ENCODE measurements at places on chromosomes 1 and 21.

DNA sequence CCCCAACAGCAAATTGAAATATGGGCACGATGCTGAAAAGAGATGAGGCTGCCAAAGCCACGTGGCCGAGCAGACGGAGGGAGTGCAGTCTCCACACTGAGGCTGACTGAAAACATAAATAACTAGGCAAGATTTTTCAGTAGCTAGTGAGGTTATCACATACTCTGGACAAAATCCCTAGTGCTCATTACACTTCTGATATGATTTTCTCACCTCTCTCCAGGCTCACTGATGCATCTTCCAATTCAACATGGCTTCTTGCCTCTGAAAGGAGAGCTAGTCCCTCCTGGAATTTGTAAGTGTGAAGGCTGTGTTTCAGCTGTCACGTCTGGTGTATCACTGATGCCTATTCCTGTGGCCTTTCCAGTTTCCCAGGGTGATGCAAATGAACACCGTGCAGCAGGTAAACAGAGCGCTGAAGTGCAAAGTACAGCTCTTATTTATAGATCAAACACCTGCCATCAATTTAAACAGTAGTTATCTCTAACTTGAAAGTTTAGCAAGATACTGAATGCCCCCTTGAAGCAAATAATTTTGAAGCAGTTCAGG, 656.1 kb downstream of the KIF26B start:
- no peak for DNase-seq

DNA sequence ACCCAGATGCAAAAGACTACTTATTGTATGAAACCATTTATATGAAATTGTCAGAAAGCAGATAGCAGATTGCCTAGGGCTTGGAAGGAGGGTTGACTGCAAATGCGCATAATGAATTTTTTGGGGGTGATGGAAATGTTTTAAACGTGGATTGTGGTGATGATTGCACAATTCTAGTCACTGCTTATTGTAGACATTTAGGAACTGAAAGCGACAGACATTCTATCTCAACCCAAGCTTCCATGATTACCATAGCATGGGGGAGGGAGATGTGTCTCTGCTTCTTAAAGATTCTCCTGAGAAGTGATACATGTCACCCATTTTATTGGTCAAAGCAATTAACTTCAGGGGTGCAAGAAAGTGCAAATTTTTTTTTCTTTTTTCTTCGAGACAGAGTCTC, 2.8 kb upstream of the MTF2 start:
- no peak for DNase-seq

- no peak for DNase-seq
Observed at GRCh38 chr1:156961709-156962108, 41.3 kb downstream of the LRRC71 start.

- DNase-seq = peak; percentile 29
Observed at GRCh38 chr1:183568176-183569021, 21.9 kb downstream of the NCF2 start.

DNA sequence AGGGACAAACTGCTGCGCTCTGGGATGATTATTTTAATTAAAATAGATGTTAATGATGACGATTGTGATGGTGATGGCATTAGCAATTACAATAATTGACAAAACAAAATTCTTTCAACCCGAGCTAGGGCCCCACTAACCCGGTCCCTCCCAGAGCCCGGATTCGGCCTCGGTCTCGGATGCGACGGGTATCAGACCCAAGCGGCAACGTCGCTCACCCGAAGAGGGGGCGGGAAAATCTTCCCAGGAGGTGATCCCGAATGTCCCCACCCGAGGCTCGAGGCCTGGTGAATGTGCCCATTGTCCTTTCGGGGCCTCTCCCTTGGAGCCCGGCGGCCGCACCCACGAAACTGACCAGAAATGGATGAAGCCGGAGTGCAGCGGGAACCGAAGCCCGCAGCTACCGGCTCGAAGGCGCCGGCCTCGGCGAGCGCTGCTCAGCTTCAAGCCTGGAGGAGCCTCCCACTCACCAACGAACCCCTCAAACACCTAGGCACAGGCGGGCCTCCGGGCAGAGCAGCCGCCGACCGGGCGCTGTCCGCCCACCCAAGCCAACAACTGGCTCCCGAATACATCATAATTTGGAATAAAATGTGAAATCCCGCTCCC, 1.2 kb downstream of the TAL1 start:
- no peak for DNase-seq

DNA sequence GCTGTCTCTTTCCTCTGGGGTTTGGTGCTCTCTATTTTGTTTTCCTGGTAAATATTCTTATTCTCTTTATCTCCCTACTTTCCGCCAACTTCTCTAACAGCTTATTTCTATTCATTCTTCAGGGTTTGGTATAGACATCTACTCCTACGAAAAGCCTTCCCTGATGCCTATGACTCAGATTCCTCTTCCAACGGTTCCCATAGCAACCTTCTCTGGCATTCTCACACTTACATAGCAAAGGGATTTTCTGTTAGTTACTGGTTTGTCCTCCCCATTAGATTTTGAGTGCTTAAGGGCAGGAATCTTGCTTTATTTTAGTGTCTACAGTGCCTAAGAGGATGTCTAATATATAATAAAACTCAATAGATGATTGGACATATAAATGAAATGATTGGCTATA, 407.6 kb upstream of the DEPDC1 start:
- DNase-seq = no peak

DNA sequence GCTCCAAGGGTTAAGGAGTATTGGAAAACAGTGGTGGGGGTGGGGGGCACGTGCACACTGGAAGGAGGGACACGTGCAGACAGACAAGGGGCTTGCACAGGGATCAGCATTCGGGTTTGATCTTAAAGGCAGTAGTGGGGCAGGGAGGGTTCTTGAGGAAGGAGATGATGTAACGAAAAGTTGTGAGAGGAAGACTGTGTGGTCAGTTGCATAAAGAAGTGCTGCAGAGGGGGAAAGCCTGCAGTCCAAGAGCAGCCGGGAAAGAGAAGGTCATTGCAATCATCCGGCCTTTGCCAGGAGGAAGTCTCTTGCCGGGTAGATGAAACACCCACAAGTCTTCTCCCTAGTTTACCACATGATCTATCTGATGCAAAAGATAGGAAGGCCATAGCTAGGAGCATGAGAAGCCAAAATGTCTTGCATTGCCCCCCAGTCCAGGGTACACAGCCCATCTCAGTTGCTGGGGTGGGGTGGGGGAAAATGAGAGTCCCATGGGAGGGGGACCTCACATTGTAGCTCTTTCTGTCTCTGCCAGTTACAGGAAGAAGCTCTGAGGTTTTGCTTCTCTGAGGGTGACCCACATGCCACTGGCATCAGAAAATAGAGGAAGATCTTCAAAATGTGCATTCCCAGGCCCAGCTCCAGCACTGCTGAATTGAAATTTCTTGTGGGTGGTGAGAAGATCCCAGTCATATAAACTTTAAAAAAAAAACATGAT, 202.5 kb upstream of the RAB4A start:
- peak; percentile 39 for DNase-seq

GRCh38 chr1:109620401-109620791, 759 bp downstream of the AMPD2 start:
- DNase-seq = no peak

- DNase-seq = no peak
Observed at GRCh38 chr1:149845416-149845815, 54.0 kb upstream of the BOLA1 start.

DNA sequence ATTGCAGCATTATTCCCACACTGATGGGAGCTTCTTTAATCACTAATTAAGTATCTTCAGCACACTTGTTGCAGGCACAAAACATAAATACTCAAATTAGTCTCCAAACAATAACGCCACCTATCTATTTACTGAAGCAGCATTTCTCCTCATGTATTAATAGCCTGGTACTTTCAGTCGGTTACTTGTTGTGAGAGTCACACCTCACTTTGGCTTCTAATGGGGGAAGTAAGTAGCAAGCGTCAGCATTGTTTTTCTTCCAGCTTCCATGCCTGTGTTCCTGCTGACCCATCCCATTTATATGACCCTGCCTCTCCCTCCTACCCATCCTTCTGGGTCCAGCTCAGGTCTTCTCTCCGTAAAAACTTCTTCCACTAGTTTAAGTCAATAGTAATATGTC, 31.9 kb upstream of the DENND1B start:
- DNase-seq = no peak

DNA sequence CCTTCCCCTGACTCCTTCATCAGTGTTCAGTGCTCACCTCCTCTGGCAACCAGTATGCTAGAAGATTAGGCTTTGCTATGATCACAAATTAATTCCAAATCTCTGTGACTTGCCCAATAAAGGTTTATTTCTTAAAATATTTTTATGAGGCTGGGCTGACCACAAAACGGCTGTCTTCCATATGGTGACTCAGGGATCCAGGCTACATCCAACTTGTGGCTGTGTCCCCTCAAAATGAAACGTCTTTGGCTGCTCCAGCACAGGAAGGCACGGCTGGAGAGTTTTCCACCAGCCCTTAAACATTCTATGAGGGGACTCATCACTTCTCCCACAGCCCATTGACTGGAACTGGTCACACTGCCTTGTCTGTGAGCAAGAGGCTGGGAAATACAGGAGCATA, 131.5 kb downstream of the HUNK start:
- DNase-seq = no peak

DNA sequence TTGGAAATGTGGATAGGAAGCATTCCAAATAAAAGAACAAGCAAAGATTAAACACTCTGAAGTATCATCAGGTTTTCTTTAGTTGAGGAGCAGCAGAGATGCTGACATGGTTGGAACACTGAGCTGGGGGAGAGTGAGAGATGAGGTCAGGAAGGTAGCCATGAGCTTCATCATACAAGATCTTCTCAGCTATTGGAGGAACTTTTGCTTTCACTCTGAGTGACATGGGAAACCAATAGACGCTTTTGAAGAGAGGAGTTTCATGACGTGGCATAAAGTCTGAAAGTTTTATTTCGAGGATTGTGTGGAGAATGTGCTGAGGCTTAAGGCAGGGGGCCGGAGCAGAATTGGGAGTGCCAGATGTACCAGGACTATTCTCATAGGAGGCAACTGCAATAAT, 616.2 kb upstream of the CAMK1G start:
- DNase-seq = no peak

- no peak for DNase-seq
Observed at GRCh38 chr1:235516862-235517446, 12.7 kb upstream of the B3GALNT2 start.

DNA sequence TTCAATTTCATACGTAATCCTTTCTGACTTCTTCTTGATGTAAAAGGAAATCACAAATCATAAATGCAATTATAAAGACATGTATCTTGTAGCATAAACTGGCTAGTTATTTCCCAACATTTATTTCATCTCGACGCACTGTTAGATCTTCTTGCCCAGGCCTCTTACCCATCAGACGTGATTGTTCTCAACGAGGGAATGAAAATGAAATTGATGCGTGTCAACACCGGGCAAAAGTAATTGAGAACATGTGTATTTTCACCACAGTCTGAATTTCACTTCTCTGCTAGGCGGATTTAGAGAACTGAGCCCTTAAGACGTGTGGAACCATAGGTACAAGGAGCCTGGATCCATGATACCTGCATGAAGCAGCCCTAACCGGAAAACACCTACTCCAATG, 519.7 kb downstream of the KCNT2 start:
- no peak for DNase-seq

DNA sequence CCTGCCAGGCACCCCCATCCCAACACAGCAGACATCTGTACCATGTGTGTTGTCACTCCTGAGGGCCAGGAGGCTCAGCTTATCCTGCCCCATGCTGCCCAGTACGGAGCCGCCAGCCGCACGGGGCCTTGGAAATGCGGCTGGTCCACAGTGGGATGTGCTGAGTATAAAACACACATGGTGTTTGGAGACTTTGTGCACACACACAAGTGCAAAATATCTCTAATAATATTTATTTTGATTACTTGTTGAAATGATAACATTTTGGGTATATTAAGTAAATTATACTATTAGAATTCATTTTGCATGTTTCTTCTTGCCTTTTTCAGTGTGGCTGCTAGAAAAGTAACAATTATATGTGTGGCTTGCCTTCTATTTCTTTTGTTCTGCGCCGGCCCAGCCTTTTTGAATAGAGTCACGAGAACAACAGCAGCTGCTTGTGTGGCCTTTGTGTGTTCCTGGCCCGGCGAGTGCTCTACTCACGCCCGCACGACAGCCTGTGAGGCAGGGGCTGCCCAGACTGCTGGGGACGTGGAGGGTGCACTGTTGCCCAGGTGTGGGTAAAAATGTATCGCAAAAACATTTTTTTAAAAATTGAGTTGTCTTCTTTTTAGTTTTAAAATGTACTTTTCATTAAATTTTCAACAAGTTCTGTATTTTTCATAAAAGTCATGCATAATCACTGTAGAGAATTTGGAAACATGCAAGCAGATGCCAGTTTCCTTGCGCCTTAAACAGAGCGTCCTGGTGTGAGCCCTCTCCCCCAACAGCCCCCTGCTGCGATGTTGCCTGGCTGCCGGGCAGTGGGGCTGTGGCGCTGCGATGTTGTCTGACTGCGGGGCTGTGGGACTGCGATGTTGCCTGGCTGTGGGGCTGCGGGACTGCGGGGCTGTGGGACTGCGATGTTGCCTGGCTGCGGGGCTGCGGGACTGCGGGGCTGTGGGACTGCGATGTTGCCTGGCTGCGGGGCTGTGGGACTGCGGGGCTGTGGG, 35.5 kb downstream of the COQ8A start:
- DNase-seq = no peak

Measured in mucosa of gallbladder (tissue), 1 donor.